Occipital lobe (tissue), 3 donors: ENCODE measurements at places on chromosomes 3 and 15. TPM values are rescaled to one million over a fixed set of nuclear protein-coding genes. Genes with fewer than 3 reads are reported as not detected.

The ROBO1 gene
- 156 TPM for total RNA-seq

- DNase-seq: no peak
These were observed 157.4 kb upstream of the SOX2 start for GRCh38 chr3:181554233-181554765.

The GOLGA8R gene
- total RNA-seq: 0.62 TPM

DNA sequence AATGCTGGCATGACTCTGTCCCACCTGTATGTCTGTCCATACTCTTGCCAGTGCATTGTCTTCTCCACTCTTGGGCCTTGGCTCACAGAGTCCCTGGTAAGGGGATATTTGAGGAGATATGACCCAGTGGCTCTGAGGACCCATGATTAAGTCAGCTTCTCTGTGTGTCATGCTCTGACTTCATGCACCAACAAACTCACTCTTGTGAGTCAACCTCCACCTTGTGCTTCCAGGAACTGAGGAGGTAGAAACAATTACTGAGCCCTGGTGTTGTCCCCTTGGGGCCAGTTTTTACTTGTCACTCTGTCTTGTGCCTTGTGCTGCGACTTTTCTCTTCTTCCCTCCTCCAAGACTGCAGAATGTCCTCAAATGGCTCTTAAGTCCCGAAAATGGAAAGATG lies 127.1 kb downstream of the ABHD5 start:
- no peak for DNase-seq

GRCh38 chr3:84974347-84974746 lies 15.6 kb downstream of the CADM2 start:
- no peak for DNase-seq

GRCh38 chr3:141273700-141274410 lies 42.2 kb downstream of the PXYLP1 start:
- no peak for DNase-seq

GRCh38 chr3:72487078-72487765 lies 361.0 kb downstream of the SHQ1 start:
- DNase-seq: no peak

The NEO1 gene
- 219 TPM for total RNA-seq
